ENCODE measurements at places on chromosomes 5 and 9.

- DNase-seq: no peak
These were observed 310.9 kb downstream of the ACTL7B start for GRCh38 chr9:108544866-108545265.

GRCh38 chr5:154766558-154767281, 11.5 kb downstream of the LARP1 start:
- DNase-seq: no peak

GRCh38 chr9:11320989-11321388, 708.2 kb upstream of the PTPRD start:
- DNase-seq: no peak

GRCh38 chr5:141094481-141095262, at the start of gene PCDHB2:
TSS of gene PCDHB2 (plus strand) at chr5:141094615. CDS start at chr5:141094791, 176 bp downstream.
- DNase-seq: no peak

DNA sequence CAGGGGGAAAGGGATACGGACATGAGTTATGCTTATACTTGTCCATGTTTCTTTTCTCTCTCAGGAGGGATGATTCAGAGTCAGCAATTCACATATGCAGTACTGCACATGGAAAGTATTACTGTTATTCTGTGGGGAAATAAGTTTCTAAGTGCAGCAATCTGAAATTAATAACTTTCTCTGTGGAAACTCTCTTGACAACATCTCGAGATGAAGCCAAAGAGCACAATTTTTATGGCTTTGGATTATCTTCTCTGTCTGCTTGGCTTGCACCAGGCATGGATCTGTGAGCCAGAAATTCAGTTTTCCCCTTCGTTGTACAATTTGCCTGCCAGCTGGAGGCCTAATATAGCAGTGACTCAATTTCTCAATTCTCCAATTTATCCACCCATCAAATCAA, 2.5 kb upstream of the NDFIP1 start:
- no peak for DNase-seq

DNA sequence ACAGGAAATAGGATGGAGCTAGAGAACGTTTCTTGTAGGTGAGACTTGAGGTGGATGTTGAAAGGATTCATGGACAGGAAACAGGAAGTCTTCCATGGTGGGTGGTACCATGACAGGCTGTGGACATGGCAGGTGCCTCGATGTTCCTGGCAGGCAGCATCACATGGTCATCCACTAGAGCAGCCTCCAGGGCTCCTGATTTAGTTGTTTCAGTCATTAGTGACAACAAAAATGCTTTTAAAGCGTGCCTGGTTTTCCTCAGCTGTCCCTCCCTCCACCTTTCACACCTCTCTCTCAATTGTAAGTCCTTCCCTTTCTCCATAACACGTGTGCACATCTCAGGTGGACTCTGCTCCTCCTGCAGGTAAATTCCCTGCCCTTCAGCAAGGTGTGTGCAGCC, 25.2 kb upstream of the ASPN start:
- DNase-seq: no peak

GRCh38 chr5:146652547-146652946, 136.6 kb upstream of the GPR151 start:
- DNase-seq: no peak

- DNase-seq: no peak
These were observed 378.2 kb downstream of the FAM170A start for GRCh38 chr5:120007598-120007997.

GRCh38 chr5:132865668-132866341, 464 bp downstream of the GDF9 start:
- no peak for DNase-seq

- no peak for DNase-seq
These were observed 39.6 kb downstream of the TRPM6 start for GRCh38 chr9:74848153-74848525.

DNA sequence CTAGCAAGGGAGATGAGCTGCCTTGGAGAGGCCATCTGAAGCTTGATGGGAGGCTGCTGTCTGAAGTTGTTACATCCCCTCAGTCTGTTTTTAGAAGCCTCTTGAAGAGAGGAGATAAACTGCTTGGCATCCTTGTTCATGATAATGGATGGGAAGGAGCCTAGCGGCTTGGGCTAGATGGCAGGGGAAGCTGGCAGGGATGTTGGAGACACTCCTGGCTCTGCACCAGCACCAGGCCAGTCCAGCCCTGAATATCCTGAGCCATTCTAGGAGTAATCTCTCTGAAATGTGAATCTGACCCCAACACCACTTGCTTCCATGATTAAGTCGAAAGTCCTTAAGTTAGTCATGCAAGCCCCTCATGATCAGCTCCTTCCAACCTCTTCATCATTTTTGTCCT, 310.5 kb downstream of the NSG2 start:
- DNase-seq: no peak

DNA sequence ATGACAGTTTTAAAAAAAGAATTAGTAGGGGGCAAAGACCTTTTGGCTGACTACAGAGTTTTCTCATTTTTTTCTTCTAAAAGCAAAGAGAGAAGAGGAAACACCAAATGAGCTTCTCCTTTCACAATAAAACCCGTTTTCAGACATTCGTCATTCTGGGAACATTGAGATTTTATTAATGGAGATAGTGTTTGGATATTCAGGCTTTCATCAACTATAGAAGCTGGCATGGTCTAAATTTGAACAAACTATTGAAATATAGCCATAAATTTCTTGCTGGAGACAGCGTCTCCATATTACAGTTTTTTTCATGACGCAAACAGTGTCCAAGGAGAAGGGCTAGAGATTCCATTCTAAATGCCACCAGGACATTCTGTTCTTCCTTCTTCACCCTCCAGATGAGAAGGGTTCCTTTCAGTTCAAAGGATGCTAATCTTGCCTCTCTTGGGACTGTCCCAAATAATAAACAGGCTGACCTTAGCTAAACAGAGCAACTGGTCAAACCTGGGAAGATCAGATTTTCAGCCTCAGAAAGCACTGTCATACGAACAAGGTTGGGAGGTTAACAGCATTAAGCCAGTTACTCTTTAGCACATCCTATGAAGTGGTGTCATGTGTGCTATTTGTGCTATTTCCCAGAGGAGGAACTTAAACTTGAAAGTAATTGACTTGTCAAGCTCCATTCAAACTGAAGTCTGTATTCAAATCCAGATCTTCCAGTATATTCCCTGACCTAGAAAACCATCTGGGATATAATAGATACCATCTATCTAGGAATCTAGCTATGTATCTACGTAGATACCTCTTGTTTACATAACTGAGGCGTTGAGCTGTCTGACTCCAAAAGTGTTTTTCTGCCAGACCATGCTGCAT, 125.6 kb downstream of the LPAR1 start:
- DNase-seq: no peak
